ENCODE measurements at places on chromosomes 5 and 9.

DNA sequence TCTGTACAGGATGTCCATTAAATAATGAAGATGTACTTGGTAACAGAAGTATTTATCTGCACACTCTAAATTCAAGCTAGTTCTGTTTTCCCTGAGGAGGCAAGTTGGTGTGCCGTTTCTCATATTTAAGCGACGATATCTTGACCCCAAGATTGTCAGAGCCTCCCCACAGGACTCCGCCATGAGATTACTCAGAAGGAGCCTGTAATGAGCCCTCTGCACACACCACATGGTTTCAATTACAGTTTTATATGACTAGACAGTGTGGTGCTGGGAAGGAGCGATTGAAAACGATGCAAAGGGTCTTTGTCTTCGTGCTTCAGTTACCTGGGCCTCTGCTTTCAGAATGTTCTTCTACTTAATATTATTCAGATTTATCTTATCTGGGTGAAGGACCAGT lies 840.4 kb upstream of the WWC1 start:
- DNase-seq = no peak

- no peak for DNase-seq
These were observed 136.5 kb downstream of the EFNA5 start for GRCh38 chr5:107533910-107534876.

- no peak for DNase-seq
These were observed 21.1 kb downstream of the SRFBP1 start for GRCh38 chr5:121982893-121983285.

DNA sequence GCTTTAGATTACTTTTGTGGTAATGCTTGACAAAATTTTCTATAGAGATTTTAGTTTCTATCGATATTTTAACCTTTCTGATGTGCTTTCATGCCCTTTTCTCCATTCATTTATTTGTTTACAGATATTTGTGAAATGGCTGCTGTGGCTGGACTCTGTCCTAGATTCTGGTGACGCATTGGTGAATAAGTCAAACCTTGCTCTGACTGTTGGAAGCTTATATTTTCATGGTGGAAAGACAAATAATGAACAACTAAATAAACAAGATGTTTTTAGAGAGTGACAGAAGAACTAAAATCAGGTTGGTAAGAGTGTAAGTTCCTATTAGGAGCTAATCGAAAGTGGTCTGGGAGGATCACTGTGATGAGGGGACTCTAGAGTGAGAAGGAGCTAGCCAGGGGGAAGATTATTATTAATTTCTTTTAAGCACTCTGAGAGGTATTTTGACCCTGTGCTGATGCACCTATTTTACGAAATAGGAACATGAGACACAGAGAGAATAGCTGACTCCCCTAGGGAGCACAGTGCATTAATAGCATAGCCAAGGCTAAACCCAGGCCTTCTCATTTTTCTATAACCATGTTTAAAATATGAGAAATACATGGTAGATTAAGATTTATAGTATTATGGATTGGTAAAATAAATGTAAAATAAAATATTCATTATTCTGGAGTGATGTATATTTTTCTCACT lies 411.9 kb upstream of the ARRDC3 start:
- no peak for DNase-seq

DNA sequence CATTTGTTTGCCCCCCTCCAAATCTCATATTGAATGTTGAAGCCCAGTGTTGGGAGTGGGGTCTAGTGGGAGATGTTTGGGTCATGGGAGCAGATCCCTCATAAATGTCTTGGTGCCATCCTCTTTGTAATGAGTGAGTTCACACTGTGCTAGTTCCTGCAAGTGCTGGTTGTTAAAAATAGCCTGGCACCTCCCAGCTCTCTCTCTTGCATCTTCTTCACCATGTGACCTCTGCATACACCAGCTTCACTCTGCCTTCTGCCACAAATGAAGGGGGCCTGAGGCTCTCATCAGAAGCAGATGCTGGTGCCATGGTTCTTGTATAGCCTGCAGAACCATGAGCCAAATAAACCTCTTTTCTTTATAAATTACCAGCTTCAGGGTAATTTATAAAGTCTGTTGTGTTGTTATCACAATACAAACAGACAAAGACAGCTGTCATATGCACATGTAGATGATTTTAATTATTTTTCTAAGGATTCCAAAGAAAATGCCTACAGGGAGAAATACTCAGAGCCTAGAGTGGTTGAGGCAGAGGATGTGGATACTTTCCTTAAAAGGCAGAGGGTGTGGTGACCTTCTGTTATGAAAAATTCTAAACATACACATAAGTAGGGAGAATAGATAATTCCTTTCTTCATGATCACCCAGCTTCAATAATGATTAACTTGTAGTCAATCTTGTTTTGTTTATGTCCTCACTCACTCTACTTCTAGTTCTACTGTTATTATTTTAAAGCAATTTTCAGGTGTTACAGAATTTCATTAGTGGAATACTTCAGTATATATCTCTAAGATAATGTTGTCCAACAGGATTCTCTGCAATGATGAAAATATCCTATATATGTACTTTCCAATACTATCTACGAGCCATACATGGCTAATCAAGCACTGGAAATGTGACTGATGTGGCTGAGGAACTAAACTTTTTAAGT lies 75.1 kb upstream of the RANBP6 start:
- no peak for DNase-seq

- no peak for DNase-seq
These were observed 369.0 kb downstream of the MAT2B start for GRCh38 chr5:163874431-163874830.

Data from GM12891 (cell line).